ENCODE measurements at places on chromosomes 7 and 10.

GRCh38 chr7:101363196-101363733, 590 bp downstream of the COL26A1 start:
- DNase-seq = no peak

DNA sequence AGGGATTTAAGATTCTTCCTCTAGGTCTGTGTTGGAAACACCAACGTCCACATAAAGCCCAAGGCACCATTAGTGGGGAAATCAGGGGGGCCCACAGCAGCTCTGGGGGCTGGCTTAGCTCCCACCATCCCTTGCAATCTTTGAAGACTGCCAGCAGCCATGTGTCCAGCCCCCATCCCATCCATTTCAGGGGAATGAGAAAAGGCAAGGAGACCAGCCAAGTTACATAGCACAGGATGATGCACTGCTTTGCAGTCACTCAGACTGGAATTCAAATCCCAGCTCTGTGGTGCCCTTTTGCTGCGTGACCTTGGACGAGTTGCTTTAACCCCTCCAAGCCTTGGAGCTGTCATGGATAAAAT, 108.9 kb upstream of the ZMIZ1 start:
- DNase-seq = no peak

GRCh38 chr10:113712755-113713639, 33.3 kb downstream of the CASP7 start:
- DNase-seq = no peak

- no peak for DNase-seq
Measured at GRCh38 chr7:116670409-116671015, 1.5 kb upstream of the MET start.

GRCh38 chr7:105792488-105793370, 83.7 kb downstream of the ATXN7L1 start:
- no peak for DNase-seq

GRCh38 chr7:65923316-65923715, 50.4 kb downstream of the VKORC1L1 start:
- no peak for DNase-seq

- no peak for DNase-seq
Measured at GRCh38 chr7:24721481-24722001, 35.7 kb downstream of the GSDME start.

GRCh38 chr7:103751311-103751880, 238.1 kb downstream of the RELN start:
- no peak for DNase-seq

DNA sequence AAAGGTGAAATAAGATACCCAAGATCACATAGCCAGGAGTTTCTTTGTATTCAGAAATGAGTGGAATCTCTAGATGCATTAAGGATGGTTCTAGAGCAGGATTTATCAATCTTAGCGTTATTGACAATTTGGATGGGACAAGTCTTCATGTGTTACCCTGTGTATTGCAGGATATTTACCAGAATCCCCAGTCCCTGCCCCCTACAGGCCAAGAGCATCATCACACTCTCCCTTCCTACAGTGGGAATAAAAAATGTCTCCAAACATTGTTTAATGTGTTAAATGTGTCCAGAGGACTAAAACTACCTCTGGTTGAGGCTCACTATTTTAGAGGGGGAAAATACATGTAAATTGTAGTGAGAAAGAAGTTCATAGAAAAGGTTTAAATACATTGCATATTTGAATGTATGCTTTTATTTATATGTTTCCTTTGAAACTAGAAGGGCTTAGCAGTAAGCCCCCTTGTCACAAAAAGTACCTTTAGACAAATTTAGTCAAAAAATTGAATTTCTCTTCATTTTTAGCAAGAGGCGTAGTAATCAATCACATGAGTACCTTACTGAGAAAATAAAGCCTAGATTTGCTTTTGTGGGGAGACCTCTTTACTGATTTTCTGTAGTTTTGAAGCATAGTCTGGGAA, 141.2 kb downstream of the MLLT10 start:
- DNase-seq = no peak

DNA sequence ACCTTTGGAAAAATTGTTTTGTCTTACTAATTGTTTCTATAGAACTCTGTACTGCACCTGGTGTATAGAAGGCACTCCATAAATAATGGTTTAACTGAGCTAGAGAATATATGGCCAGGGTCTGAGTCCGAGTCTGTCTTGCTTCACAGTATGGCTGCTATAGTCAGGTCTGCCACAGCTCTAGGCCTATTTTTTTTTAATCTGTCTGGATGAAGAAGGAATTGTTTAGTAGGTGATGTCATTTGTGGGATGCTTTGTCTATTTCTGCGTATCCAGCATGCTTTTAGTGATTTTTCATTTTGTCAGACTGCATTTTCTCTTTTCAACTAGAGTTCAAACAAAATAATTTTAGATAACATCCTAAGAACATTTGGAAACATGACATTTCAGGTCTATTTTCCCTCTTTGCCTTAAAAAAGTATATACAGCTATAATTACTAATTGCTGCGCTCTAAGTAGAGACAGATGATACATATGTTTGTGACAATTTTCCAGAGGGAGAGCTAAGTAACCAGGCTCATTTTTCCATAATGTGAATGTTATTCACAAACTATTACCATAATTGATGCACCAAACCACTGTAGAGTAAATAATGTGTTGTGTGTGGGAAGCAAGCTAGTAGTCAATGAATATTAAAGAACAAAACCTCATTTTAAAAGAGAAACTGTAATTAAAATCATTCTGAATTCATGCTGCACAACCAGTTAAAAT, 361.7 kb downstream of the AUTS2 start:
- no peak for DNase-seq

GRCh38 chr7:75969182-75969581, 25.2 kb downstream of the TMEM120A start:
- no peak for DNase-seq

DNA sequence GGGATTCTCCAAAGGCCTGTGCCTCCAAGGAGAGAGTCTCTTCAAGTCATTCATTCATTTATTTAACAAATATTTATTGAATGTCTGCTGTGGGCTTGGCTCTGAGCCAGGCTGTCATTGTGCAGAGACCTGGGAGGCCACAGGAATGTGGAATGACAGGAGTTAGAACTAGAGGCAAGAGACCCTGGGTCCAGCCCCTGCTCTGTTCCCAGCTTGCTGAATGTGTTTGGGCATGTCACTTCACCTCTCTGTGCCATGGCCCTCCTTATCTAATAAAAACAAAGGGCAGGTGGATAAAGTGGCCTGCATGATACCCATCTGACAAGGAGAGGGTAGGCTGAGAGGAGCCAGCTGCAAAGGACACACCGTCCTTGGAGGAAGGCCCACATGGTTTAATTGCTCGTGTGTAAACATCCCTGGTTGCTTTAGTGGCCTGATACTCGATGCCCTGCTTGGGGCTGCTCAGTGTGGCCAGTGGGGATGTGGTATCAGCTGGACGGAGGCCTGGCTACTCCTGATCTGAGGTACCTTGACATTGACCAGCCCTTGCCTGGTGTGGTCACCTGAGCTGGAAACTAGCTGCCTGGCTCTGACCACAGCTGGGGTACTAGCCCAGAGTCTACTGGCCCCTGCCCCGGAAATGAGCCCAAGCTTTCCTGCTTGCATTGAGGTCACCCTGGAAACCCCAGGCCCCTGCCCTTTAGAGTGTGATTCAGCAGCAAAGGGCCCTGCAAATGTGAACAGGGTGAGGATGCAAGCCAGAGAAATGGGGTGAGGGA, 116.2 kb downstream of the CDH23 start:
- no peak for DNase-seq

DNA sequence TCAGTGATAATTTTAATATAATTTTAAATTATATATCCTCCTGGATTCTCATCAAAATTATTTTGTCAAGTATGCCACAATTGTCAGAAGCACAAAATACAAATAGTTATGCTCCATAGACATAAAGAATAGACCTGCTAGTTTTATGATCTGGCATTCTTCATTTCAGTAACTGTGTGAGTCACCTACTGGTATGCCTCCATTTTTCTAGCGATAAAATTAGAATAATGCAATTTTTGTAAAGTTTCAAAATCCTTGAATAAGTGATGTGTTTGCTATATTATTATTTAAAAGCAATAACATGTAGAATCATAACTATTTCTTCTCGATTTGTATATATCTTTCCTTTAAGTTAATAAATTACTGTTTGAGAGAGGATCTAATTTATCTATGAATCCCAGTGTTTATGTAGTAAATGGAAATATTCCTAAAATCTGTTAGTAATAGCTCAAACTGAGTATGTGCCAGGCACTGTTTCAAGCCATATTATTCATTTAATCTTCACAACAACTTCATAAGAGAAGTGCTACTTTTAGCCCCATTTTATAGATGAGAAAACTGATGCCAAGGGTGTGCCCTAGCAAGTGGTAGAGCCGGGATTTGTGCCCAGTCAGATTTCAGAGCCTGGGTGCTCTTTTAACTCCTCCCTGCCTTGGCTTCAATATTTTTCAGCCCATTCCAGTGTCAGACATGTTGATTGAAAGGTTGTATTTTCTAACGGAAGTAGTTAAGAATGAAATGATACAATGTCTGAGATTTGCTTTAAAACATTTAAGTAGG, 38.4 kb downstream of the NET1 start:
- no peak for DNase-seq

DNA sequence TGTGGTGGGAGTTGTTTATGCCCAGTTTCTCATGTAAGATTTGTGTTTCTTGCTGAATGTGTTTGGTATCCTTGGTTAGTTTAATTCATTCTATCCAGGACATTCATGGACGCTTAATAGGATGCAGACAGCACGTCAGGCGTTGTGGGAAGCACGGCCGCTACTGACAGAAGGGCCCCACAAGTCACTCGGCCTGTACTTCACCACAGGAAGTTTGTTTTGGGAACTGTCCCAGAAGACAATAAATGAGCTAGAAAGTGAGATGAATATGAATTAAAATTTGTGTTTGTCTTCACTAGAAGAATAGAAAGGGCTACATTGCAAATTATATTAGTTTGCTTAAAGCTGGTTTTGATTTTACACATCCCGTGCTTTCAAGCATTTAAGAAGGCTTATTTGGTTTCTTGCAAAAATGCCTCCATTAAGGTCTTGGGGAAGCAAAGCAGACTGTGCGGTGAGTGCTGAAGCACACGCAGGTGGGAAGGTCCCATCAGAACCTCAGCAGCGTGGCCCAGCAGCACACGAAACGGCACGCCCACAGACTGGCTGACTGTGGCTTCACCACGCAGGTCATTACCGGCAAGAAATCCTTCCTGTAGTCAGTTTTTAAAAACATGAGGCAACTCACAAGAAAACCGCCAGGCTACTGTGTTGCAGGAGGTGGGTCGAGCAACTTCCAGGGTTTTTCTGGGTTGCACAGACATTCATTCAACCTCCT, 74.1 kb downstream of the VIPR2 start:
- DNase-seq = no peak

DNA sequence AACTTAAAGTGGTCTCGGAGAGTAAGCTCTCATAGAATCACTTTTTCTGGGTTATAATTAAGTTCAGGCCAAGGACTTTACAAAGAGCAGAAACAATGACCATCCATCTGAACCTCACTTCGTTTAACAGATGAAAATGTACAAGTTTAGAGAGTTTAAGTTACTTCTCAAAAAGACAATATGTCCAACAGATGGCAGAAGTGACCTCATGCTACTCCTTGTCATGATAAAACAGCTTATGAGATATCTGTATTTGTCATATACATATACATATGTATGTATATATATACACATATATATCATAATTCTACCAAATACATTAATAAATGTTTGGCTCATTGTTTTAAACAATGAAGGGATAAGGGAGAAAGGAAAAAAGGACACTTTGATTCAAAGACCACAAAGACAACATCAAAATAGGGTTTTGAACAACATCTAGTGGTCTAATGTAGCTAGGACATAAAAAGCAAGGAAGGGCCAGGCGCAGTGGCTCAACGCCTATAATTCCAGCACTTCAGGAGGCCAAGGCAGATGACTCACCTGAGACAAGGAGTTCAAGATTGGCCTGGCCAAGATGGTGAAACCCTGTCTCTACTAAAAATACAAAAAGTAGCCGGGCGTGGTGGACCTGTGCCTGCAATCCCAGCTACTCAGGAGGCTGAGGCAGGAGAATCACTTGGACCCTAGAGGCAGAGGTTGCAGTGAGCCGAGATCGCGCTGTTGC, 17.8 kb downstream of the NAPEPLD start:
- no peak for DNase-seq

- no peak for DNase-seq
Measured at GRCh38 chr10:34530778-34531177, 284.3 kb downstream of the PARD3 start.

GRCh38 chr7:138982204-138982623, 1.0 kb upstream of the KIAA1549 start:
- no peak for DNase-seq

DNA sequence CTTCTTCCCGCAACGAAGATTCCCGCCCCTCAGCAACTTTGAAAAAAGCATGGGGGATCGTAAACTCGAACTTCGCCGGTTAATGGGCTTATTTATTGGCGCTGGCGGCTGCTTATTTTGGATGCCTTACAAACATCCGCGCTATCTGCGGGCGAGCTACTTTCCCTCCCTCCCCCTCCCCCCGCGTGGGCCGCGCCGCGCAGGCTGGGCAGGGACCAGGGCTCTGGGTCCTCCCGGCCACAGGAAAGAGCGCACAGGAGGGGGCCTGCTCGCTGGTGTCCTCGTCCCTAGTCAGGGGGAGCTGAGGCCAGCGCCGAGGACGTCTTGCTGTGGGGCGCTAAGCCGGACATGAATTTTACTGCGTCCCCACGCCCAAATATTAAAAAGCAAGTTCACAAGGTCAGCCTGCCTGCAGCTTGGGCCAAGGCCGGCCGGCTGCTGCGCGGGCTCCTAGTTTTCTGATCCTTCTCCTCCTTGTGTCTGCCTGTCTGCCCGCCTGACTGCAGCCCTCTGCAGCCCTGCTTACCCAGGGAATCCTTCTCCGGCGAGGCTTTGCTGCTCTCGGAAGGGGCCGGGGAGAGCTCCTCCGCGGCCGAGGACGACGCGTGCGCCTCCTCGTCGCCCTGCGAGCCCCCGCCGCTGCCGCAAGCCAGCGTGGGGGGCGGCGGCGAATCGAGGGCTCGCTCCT, 1.2 kb downstream of the HOXA10 start:
- no peak for DNase-seq

GRCh38 chr7:102300643-102301221, 14.1 kb downstream of the SH2B2 start:
- DNase-seq = no peak

GRCh38 chr10:20355011-20355410, 538.8 kb downstream of the PLXDC2 start:
- DNase-seq = no peak

DNA sequence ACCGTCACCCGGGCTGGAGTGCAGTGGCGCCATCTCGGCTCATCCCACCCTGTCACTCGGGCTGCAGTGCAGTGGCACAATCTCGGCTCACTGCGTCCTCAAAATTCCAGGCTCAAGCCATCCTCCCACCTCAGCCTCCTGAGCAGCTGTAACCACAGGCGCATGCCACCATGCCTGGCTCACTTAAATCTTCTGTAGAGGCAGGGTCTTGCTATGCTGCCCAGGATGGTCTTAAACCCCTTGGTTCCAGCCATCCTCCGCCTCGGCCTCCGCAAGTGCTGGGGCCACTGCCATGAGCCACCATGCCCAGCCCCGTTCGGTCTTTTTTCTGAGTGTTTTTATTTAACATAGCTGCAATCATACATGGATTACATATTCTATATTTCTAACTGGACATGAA, 30.6 kb downstream of the ZFAND2A start:
- no peak for DNase-seq

GRCh38 chr10:122191936-122192541, 79.1 kb upstream of the BTBD16 start:
- DNase-seq = no peak

All from stimulated activated CD4-positive, alpha-beta T cell treated with anti-CD3 and anti-CD28 coated beads, Interleukin-15, amount 100 ng/mL, for 48 hours (primary cell).